ENCODE measurements at places on chromosomes 2 and 18.

DNA sequence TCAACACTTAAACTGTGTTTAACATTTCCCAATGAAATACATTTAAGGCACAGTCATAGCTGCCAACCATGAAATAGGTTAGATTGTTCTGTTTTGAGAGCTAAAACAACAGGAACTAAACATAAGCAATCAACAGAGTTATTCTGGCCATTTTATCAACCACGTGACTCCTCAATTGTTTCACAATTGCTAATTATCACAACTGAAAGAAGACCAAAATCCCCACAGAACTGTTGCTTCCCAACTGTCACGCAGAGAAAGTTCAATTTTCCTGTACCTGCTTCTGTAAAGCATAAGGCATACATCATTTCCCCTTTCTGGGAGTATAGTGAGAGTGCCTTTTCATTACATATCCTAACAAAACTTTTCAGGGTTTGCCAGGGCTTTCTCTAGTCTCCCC, 248.6 kb downstream of the EPHA4 start:
- no peak for DNase-seq

- no peak for DNase-seq
These were observed 446.6 kb upstream of the HNRNPA3 start for GRCh38 chr2:176766005-176766404.

- DNase-seq, result no peak
These were observed 16.5 kb upstream of the TTC39C start for GRCh38 chr18:23998018-23998417.

DNA sequence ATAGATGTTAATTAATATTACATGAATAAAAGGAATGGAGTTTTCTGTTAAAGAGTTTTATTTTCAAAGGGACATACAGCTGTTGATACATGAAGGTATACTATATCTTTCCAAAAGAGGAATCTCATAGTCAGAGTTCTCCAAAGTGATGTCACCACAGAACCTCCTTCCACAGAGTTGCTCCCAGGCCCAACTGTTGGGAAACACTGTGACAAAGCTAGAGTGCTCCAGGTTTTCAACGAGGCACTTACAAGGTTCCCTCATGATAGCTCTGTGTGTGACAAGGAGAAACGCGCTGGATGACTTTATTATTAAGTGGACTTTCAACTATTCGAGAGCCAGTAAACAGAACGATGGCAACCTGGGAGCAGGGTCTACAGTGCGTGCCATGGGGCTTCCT, 33.5 kb downstream of the PTPN18 start:
- DNase-seq, result no peak

DNA sequence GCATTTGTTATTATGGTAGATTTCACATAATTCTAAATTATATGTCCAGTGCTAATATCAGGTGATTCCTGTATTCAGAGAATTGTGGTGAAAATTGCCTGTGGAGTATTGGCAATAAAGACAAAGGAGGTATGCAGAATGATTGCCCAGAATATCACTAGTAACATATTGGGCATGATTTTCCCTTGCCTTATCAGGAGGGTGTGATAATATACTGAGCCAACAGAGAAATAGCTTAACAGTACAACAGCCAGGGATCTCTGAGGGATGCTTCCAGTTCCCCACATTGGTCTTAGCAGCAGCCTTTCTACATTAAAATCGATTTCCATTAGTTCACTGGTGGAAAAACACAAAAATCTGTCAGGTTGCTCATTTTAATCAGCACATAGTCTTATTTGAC, 122.9 kb upstream of the COL3A1 start:
- no peak for DNase-seq

DNA sequence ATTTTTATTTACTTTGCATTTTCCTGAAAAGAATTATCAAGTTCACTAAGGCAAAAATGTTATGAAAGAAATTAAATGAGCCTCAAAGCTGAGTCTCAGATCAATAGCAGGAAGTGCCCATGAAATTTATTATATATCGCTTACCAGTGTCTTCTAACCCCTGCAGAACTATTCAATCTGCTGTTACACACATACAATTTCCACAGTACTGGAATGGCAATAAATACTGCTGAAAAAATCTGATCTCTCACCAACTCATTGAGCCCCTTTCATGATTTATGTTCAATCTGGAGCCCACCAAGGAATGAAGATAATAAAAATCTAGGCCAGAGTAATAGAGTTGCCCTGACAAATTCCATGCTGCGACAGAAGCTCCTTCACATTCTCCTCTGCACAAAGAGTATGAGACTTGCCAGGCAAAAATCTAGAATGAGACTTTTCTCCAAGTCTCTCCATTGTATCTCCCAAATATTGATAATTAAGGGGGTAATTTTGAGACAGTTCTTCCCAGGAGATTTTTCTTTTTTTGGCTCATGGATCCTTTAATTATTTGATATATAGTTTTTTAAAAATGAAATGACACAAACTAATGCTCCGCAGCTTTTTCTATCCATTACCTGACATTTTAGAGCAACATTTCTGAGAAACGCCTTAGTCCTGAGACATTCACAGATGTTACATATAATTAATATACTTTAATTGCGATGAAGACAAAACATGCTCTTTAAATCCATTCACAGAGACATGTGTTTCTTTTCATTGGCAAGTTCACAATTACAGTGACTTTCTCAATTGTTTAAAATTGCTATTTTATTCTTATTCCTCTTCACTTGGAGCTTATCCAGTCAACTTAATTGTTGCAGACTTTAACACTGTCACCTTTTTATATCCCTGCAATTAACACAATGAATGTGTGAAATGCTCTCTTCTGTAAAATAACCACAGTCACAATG, 1020.4 kb downstream of the CBLN2 start:
- no peak for DNase-seq

DNA sequence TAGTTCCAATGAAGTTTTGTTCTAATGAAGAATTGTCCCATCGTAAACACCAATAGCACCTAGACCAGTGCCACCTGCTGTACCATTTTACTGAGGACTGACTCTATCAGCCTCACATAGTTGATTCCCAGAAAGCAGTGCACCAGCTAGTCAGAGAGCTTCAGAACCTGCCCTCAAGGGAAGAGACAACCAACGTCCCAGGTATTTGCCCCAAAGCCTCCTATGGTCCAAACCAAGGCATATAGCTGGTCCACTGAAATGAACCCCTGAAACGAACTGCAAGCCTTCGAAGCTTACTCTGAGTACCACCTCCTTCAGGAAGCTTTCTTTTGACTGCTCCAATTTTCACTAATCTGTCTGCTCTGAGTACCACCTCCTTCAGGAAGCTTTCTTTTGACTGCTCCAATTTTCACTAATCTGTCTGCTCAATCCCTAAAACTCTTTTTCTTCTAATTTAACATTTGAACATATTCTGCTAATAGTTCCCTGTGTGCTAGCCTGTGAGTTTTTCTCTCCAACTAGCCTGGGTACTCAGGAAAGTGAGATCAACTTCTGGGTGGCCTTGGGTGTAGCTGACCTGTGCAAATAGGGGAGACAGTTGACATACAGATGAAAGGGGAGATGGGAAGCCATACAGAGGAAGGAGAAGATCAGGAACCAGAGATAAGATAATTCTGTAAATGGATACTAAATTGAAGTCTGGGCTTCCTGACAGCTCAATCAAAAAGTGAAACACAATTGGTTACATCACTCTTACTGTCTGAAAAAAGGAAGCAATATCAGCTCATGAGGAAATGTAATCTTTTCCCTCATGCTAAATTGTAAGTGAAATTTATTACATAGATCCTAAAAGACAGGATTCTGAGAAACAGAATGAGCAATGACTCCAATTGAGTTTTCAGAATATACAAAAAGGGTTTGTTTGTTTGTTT, 33.5 kb upstream of the EML4 start:
- no peak for DNase-seq

DNA sequence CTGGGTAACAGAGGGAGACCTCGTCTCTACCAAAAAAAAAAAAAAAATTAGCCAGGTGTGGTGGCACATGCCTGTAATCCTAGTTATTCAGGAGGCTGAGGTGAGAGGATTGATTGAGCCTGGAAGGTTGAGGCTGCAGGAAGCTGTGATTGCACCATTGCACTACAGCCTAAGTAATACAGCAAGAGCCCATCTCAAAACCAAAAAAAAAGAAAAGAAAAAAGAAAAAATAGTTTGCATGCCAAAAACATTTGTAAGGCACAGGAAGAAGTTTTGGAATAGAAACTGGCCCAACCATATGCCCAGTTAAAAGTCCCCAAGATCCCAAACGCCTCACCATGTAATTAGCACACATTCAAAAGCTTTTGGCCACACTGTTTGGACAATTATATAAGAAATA, 13.4 kb upstream of the ACOXL start:
- DNase-seq, result no peak

GRCh38 chr2:232941400-232941799, 71.3 kb downstream of the SNORC start:
- DNase-seq, result no peak

DNA sequence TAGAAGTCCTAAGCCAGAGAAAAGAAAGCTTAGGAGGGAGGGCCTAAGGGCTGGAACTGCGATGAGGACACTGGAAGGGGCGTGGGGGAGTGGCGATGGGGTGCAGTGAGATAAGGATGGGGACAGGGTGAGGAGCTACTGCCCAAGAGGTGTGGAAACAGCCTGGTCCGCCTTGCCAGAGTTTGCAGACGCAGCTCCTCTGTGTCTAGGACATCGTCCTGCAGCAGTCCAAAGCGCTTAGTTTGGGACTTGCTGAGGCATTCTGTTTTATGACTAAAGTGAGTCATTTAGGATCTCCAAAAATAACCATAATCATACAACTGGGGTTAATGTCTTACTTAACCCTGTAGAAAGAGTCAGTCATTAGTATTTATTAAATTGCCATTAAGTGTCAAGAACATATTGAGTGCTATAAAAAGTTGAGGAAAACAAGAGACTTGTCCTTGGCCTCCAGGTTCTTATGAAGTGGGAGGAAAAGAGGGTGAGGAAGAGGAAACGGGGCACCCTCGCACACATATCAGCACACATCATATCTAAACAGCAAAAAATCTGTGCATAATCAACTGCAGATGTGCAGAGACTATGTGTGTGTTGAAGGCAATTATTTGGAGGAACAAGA, 74.8 kb downstream of the CDK15 start:
- no peak for DNase-seq

- DNase-seq, result no peak
These were observed 73.6 kb downstream of the TEX51 start for GRCh38 chr2:126972279-126972626.

DNA sequence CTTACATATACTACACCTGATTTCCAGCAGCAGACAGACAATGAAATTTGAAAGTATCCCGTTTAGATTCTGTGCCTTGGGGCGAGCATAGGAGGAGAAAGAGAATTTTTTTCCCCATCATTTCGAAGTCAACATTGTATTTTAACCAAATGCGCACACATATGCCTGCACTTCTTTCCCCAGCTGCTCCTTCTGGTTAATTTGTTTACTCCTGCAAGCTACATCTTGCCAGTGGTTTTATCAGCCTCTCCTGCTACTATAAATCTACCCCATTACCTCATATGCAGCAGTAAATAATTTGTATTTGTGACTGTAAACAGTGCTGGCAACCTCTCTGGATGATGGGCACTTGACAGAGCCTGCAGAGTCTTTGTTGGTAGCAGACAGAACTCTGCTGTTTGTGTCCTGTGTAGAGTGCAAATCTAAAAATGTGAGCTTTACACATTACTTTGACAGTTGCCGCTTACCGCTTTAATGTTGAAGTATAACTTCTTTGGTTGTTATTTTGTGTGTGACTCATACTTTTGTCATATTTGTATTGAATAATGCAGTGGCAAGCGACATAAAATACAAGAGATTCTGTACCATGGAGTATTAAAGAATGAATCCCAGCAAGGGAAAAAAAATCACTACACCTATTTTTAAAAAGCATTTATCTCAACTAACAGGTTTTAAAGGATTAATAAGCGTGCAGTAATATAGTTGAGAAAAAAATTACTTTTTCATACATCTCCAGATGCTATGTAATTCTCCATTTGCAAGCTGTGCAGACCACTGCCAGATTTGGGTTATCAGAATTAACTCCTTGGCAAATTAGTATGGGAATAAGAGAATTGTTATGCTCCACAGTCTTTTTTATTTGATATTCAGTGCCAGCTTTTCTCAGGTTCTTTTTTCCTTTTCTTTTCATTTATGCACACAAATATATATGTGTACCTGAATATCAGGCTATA, 536.8 kb downstream of the XIRP2 start:
- DNase-seq, result no peak

DNA sequence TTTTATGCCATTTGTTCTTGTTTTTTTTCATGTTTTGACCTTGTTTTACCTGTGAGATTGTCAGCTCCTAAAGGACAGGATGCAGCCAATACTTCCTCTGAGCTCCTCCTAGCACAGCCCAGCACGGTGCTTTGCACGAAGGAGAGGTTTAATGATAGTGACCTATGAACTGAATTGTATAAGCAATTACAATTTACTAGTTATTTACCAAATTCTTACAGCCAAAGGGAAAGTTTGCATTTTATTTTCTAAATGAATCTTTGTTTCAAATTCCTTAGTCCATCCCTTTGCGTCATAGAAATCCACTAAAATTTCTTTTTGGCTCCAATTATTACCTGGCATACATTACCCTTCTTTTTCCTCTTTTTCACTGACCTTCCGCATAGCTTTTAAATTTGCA, 326.1 kb downstream of the TDRD15 start:
- no peak for DNase-seq

DNA sequence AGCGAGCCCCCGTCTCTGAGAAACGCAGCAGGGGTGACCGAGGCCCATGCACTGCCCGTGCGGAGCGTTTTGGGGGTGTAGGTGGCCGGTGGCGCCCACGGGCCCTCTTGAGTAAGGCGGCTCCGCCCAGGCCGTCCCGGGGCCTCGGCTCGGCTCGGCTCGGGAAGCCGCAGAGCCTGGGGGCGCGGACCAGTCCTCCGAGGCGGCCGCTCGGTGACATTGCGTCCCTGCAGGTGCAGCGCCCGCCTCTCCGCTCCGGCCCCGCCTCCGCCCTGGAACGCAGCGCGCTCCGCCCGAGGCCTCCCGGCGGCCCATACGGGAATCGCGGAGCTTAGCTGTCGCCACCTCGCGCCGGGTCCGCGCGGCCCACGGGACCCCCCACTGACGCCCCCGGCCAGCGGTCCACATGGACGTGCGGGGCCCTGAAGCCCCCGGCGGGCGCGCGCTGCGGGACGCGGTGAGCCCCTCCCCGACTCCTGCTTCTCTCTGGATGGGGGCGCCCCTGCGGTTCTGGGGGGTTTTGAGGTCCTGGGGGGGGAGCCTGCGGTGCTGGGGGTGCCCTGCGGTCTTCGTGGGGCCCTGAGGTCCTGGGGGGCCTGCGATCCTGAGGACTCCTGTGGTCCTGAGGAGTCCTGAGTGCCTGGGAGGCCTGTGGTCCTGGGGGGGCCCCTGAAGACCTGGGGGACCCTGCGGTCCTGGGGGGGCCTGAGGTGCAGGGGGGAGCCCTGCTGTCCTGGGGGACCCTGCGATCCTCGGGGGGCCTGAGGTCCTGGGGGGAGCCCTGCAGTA, at the start of gene HSBP1L1:
Gene HSBP1L1 (plus strand): TSS at position 314 of the 789 bp plus-strand sequence. CDS start 93 bp downstream, at position 407.
- DNase-seq, result no peak

DNA sequence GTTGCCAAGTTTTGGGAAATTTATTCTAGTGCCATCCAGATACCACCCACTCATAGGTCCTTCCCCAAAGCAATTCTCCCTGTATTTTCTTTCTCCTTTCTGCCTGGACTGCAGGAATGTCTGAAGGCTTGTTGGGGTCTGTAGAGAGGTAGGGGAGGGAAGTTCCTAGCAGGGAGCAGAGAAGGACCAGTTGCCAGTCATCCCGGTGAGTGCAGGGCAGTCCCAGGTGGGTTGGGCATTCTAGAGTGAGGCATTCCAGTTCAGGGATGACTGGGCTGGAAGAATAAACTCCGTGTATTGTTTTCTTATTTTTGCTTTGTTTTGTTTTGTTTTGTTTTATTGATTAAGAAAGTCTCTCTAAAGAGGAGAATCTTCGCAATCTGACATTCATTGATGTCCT, 58.1 kb downstream of the SPATS2L start:
- DNase-seq, result no peak

GRCh38 chr18:44586782-44587524, 93.7 kb upstream of the SETBP1 start:
- no peak for DNase-seq

- DNase-seq, result no peak
These were observed 20.7 kb downstream of the RBM44 start for GRCh38 chr2:237819231-237819630.
